Ecto neural progenitor cell (in vitro differentiated cells): ENCODE measurements at places on chromosomes 12 and 14.
A peak's percentile ranks its signal among the peaks of the same experiment; 100 is the strongest.

GRCh38 chr14:92248696-92249095 lies 74.3 kb upstream of the SLC24A4 start:
- no peak for DNase-seq

GRCh38 chr12:76329606-76330005 lies 18.6 kb downstream of the BBS10 start:
- DNase-seq, result no peak

GRCh38 chr12:109962398-109962797 lies 33.8 kb downstream of the GIT2 start:
- DNase-seq, result no peak

DNA sequence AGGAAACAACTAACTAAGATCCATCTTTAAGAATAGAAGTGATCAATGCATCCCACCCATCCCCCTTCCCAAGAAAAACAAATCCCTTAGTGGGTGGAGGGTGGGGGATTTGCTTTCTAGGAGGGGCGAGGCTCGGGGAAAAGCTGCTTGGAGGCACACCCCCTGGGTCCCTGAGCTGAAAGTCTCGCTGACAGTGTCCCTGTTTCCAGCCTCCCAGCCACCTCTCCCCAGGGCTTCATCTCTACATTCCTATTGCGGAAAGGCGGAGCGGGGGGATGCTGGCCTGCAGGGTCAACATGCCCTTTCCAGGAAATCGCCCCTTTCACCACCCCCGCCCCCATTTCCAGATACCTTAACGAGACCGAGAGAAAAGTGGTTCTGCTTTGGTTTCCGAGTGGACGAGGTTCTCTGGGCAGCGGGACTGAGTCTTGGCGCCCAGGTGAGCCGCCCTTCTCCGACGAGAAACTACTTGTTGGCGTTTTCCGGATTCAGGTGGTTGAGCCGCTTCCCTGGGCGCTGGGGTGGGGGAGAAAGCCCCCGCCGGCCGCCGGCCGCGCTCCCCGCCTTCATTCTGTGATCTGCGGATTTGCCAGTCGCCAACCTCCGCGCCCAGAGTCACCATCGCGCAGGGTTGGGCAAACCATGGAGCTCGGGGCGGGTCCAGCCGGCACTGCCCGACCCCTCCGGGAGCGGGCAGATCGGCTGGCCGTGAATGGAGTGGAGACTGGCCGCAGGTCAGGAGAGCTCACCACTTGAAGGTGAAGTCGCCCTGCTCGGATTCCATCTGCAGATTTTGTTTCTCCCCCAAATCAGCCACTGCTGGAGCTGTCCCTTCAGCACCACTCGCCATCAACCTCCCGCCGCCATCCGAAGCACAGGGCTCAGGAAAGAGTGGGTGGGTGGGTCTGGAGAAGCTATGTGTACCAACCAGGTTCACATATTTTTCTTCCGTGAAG lies 505 bp downstream of the KCNC2 start:
- peak; percentile 88 for DNase-seq

- DNase-seq, result no peak
These were observed 14.4 kb upstream of the SDR39U1 start for GRCh38 chr14:24456980-24457379.

DNA sequence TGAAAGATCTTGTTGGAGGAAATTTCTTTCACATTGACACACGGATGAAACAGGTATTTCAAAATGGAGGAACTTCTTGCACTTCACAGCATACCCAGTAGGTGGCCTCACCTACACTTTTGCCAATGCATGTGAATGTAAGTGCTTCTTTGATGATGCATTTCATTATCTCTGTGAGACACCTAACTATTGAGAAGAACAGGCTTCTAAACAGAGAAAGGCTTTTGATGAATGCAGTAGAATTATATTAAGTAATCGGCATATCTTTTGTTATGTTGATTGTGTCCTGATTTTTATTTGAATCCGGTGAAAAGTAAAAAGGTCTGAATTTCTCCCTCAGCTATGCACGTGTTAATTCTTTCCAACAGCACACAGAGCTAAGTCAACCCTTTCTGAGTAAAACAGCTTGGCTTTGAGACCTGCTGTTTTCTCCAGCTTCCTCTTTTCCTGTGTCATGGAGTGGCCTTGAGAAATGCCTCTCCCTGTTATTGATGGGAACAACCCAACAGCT lies 399.0 kb downstream of the NAV3 start:
- no peak for DNase-seq

GRCh38 chr12:6167327-6168280 lies 32.6 kb upstream of the CD9 start:
- DNase-seq, result no peak

GRCh38 chr14:32421781-32422180 lies 92.7 kb downstream of the AKAP6 start:
- DNase-seq, result no peak

GRCh38 chr14:75822522-75823141 lies 159.2 kb downstream of the TGFB3 start:
- DNase-seq, result no peak

DNA sequence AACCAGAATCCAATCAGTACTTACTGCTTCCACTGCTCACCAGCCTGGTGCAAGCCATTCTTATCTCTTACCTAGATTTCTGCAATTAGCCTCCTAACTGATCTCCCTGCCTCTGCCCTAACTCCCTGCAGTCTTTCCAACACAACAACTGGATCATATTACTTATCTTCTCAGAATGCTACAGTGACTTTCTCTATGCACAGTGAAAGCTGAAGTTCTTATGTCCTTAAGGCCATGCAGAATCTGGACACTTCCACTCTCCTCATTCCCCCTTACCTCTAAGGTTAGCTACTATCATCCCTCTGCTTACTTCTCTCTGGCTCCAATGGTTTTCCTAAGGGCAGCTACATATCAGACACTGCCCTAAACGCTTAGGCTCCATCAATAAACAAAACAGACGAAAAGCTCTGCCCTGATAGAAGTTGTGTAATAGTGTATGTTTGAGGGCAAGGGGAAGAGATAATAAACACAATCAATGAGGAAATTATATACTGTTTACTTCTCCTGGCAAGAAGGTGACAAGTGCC lies 4.0 kb downstream of the KTN1 start:
- no peak for DNase-seq

DNA sequence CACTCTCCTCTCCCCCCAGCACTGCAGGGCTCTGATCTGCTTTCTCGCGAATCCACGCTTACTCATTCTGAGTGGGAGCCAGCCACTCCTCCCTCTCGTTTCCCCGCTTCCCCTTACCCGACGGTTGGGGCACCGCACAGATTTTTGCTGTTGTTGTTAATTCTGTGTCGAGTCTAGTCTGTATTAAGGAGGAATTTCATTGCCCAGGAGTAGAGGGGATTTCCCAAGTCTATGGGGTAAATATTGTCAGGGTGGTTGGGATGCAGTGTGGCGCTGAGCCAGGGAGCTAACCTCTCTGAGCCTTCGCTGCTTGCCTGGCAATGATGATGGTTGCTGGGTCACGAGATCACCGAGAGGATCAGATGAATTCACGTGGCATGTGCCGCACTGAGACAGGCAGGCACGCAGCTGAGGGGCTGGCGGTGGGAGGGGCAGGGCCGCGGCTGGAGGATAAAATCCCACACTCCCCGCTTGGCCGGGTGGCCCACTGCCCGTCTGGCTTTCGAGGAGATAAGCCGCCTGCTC lies 18.5 kb downstream of the NCOR2 start:
- no peak for DNase-seq

GRCh38 chr12:26976687-26977086 lies 37.5 kb downstream of the TM7SF3 start:
- DNase-seq, result no peak

DNA sequence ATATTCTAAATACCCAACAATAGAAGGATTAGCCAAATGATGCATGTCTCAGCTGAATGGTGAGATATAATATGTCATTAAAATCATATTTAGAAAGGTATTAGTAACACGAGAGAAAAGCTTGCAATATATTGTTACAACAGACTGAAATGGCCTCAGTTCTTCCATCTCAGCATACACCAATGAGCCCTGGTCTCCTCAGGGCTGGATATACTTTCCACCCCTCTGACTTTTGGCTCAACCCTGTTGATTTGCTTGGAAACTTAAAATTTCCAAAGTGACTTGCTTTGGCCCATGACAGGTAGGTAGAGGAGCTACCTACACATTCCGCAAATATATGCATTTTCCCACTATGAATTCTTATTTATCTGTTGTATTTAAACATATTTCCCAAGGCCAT lies 908.1 kb upstream of the TMEM132C start:
- no peak for DNase-seq

- DNase-seq, result no peak
These were observed 172.2 kb downstream of the PRKD1 start for GRCh38 chr14:29755311-29756018.

DNA sequence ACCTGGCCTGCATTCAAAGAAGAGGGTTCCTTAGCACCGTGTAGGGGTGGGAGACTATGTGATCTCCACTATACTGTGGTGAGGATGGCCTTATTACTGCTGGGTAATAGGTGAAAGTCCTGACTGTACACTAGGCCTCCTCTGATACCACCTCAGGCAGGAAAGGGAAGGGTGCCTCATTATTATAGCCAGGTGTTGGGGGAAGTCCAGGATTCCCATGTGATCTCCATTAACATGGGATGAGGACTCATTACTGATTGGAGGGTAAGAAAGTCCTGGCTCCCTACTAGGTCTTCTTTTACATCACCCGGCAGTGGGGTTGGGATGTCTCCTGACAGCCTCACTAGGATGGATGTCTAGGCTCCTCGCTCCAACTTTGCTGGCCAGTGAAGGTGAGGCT lies 252.1 kb downstream of the LRIG3 start:
- DNase-seq, result no peak

DNA sequence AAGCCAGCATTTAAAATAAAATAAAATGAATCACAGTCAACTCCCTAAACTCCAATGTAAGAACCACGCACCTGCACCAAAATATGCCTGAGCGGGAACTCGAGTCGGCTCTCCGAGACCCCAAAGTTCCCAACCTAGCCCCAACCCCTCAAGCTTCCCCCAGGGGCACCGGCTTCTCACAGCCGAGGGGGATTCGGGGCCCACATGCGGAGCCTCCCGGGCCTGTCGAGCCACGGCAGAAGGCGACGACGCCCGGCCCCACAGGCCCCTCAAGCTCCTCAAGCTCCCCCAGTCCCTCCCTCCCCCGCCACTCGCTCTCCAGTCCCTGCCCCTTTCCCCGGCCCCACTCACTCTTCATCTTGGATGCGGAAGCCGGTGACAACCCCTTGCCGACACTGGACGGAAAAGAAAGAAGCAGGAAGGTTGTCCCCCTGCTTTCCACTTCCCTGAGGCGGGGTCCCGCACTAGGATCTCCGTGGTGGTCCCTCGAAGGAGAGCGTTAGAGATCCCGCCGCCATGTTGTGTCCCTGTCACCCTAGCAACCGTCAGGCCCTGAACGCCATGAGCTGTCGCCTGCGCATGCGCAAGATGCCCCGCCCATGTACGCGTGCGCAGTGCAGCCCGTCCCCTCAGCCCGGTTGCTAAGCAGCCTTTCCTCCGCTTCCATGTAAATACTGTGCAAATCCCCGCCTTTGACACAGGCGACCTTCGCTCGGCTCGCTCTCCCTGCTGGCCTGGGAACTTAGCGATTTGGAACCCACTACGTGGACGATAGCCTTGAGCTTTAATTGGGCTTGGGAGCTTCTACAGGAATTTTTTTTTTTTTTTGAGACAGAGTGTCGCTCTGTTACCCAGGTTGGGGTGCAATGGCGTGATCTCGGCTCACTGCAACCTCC lies at the start of gene MOK:
Gene MOK, minus strand, starts transcription at position 554 of the 896 bp plus-strand sequence. Its CDS starts 196 bp downstream, at position 358.
- DNase-seq, result peak; percentile 99

GRCh38 chr12:65318186-65318685 lies 39.8 kb downstream of the MSRB3 start:
- no peak for DNase-seq

DNA sequence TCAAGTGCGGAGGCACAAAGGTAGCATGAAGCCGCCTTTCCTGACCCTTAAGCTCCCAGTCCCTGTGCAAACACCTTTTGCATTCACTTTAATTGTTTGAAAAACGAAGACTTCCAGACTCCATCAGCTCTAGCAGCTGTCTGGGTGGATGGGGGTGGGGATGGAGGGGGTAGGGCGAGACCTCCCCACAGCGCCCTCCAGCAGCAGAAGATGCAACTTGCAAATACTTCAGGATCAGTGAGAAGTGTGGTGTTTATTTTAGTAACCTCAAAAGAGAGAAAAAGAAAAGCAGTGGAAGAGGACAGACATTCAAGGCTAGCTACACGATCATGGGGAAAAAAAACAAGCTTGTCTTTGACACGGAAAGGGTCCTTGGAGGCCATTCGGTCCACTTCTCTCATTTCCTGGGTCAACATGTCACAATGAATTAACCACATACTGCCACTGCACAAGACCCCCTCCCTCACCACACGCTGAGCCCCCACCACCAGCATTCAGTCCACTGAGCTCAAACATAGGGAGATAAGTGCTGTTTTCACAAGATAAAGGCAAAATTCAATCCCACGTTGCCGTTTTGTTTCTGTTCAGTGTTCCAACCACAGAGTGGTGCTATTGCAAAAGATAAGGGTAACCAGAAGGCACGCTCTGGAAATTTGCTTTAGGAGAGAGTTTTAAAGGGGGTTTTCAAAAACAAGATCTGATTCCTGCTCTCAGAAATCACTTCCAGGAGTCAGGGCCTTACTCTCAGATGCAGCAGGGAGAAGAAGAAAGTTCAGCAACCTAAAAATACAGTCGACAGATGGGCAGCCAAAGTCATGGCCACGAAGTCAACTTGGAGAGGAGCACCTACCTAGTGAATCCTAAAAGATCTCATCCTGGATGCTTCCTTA lies 3.3 kb upstream of the NTF3 start:
- peak; percentile 79 for DNase-seq

DNA sequence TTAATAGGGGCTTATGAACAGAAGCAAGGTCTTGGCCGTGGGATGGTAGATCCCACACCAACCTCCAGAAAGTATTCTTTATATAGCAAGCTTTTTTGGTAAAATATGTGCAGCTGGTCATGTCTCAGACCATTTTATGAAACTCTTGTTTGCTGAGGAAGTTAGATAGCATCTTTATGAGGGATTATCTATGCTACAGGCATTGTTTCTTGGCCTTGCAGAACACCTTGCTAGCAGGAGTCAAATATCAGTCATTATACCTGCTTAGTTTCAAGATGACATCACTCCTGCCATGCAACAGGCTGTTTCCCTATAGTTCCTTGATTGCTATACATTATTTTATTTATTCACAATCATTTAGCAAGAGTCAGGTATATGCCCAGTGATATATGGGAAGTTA lies 84.8 kb upstream of the LRFN5 start:
- no peak for DNase-seq

DNA sequence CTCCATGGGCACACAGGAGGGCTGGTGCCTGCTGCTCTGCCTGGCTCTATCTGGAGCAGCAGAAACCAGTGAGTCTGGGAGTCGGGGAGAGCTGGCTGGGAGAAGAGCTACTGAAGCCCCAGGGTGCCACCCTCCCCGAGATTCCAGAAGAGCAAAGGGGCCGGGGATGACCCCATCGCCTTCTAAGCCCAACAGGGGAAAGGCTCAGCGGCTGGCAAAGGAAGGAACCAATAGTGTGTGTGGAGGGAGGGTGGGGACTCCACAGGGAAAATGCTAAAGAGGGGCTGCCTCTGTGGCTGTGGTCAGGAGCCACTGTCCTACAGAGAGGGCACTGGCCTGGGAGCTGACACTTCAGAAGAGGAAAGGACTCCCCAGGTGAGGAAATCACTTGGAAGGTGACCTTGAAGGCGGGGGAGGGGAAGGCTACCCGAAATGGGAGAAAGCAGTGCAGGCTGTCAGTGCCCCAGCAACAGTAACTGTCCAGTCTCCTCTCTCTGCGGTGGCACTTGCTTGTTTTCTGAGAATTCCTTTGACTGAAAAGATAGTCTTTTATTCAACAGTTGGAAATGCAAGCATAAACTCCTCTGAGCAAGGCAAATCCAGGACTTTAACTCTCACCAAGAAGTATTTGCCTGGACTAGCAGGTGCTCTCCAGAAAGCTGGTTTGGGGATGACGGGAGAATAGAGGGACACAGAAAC lies 552 bp downstream of the TAPBPL start:
- DNase-seq, result no peak
